ENCODE measurements at places on chromosomes 3 and 15.

DNA sequence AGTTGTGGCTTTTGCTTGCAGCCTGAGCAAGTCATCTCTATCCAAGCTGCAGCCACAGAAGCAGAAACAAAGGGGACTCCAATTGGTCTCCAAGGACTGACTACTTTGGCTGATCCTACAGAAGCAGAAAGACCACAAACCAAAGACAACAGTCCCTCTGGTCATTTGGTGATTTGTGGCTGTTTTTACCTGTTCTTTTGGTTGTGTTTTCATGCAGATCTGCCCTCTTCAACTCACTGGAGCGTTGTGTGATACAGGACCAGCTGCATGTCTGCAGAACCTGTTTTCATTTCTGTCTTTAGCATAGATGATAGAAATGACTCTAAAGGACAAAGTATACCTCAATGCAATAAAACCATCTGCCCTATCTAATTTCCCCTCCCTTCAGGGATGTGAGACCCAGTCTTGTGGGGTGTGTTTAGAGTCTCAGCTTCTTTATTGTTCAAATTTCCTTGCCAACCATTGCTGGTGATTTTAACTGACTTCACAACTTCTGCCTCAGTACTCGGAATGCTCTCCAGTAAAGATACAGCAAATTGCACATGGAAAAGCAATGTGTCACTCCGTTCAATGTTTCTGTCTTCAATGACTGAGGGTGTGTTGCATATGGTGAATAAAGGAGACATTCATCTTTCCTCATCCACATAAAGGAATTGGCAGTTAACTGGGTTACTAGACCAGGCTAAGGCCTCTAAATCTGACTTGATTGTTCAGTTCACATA, 48.9 kb upstream of the SLC7A14 start:
- no peak for DNase-seq

- DNase-seq, result no peak
Measured at GRCh38 chr3:16258866-16259265, 5.9 kb downstream of the DPH3 start.

GRCh38 chr15:75167588-75168350, 33.9 kb upstream of the C15orf39 start:
- no peak for DNase-seq

DNA sequence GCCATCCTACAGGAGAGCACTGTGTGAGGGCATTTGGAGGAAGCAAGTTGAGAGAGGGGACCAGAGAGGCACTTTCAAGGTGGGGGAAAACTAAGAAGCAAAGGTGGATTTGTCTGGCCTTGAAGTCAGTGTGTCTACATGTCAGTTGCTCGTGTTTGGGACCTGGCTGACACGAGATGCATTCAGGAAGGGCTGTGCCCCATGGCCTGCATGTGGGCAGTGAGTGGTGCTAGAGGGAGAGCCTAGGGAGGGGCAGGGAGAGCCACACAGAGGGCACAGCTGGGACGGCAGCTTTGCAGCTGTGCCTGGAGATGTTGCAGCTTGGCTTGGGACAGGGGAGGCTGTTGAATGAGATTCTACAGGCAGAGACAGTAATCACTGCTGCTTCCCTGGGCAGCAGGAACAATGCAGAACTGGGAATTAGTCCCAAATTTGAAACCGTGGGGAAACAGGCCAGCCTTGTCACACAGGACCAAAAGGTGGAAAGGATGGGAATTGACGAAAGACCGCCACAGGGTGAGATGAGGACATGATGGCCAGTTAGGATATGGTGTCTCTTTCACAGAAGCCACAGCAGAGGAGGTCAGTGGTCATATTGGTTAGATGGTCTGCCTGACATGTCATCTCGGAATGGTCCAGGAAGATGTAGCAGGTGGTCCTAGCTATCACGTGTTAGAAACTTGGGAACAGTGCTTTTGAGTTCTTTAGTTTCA, 10.0 kb downstream of the SEC61A1 start:
- DNase-seq, result no peak

GRCh38 chr3:87260270-87260669, 16.1 kb downstream of the POU1F1 start:
- no peak for DNase-seq

DNA sequence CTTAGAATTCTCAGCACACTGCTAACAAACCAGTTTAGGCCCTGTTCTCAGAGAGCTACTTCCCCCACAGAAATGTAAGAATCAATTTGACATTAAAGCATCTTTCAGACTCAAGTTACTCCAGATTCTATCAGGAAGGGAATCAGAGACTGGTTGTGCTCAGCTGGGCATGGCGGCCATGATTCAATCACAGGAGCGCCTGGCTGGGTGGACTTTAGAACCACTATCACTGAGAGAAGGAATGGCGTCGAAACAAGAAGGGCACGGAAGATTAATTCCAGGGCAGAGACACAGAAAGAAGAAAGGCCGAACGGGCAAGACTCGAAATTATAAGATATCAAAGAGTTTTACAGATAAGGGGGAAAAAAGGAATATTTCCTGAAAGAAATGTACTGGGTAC, 6.2 kb downstream of the TNIK start:
- DNase-seq, result no peak

GRCh38 chr15:89926158-89926557, 13.4 kb upstream of the ARPIN start:
- DNase-seq, result no peak

- DNase-seq, result no peak
Measured at GRCh38 chr3:101036676-101037075, 43.5 kb upstream of the ABI3BP start.

- no peak for DNase-seq
Measured at GRCh38 chr3:12287727-12288181, 1.1 kb upstream of the PPARG start.

DNA sequence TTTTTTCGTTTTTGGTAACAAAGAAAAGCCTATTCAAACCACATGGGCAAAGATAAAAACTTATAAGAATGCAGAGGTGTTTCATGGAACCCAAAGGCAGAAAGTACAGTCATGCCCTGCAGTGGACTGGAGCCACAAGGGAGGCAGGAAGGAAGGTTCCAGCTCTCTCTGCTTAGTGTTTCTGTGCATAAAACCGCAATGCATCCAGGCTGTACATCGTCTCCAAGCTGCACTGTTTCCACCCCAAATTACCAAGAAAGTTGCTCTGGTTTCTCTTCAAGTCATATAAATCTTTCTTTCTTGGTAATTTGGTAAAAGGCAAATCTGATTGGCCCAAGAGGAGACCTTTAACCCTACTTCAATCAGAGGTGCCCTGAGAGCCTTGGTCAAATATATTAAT, 15.8 kb downstream of the TRAT1 start:
- DNase-seq, result no peak

DNA sequence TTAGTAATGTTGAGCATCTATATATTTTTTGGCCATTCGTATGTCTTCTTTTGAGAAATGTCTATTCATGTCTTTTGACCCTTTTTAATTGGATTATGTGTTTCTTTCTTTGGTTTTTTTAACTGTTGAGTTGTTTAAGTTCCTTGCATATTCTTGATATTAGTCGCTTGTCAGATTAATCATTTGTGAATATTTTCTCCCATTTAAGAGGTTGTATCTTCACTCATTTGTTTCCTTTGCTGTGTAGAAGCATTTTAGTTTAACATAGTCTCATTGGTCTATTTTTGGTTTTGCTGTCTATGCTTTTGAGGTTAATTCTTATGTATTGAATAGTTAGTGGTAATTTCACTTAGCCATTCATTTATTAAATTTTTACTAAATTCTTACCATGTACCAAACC, 283.8 kb downstream of the ZPLD1 start:
- DNase-seq, result no peak

DNA sequence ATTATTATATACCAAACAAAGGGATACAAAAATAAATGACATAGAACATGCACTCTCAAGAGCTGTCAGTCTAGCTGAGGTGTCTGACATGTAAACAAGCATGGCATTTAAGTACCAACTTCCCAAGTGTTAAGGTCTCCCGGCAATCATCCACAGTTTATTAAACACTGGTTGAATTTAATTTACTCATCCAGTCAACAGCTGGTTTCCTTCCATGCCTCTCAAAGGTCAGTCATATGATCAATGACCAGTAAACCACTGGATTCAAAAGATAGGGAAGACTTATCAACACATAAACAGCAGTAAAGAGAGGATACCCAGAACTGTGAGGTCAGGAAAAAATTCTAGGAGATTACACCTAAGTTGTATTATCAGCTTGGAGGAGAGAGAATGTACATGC, 80.4 kb downstream of the ADAM10 start:
- DNase-seq, result no peak

GRCh38 chr3:182650568-182651128, 142.7 kb upstream of the ATP11B start:
- no peak for DNase-seq

DNA sequence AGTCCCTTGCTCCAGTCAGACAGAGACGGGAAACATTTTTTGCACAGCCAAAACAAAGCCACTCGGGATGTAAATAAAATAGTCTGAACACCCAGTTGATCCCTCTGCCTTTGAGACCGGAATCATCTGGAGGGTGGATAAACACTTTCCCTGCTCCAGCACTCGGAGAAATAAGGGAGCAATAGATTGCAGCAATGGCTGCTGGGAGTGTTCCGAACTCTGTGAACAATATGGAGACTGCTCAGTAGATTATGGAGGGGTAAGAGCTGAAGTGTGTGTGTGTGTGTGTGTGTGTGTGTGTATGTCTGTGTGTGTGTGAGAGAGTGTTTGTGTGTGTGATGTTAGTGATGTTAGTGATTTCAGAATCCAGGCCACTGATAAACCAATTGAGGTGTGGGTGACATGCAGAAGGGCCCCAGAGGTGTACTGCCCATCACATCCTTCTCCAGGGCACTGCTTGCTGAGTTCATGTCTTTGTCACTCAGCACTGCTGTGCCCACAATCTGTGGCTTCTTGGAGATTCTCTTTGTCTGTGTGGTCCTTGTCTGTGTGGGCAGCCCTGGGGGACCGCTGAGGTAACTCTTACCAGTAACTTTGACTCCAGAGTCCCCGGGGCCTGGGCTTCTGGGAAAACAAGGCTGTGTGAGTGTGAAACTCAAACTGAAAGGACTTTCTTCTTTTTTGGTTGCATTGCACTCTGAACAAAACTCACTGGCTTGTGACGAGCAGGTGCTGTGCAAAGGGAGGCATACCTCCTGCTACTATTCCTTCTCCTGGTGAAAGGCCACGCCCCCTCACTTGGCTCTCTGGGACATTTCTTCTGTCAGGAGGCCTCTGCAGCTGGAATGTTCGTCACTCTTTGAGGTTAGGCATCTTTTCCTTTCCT, 23.0 kb downstream of the CRYGS start:
- no peak for DNase-seq

DNA sequence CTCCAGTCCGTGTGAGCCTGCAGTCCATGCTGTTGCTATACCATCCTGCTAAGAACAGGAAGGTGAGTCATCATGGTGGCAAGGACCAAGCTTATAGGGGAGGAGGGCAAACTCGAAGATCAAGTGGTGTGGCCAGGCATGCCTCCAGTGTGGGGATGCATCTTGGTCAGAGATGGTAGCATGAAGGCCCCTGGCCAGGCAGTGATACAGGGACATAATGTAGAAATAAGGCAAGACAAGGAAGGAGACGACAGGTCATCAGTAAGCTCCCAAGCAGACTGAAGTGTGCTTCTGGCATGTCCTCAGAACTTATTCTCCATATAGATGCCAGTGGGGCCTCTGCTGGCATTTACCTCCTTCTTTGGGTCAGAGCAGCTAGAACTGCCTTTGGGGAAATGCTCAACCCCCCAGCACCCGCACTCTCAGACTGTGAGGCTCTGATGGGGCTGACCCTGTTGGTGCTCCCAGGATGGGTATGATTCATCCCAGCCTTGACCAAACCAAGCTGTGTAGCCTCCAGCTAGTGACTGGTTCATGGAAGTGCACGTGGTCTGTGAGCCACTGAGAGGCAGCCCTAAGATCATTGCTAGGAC, 52.5 kb upstream of the ATP2B2 start:
- DNase-seq, result no peak

GRCh38 chr3:127784283-127784682, 38.0 kb downstream of the MGLL start:
- no peak for DNase-seq

GRCh38 chr3:32195995-32196540, 42.4 kb upstream of the CMTM8 start:
- no peak for DNase-seq

GRCh38 chr3:196081002-196081833, 672 bp downstream of the TFRC start:
- peak; percentile 25 for DNase-seq

- DNase-seq, result no peak
Measured at GRCh38 chr15:55708720-55709119, 34.2 kb downstream of the PRTG start.

GRCh38 chr3:16665282-16665741, 60.1 kb upstream of the DAZL start:
- no peak for DNase-seq

DNA sequence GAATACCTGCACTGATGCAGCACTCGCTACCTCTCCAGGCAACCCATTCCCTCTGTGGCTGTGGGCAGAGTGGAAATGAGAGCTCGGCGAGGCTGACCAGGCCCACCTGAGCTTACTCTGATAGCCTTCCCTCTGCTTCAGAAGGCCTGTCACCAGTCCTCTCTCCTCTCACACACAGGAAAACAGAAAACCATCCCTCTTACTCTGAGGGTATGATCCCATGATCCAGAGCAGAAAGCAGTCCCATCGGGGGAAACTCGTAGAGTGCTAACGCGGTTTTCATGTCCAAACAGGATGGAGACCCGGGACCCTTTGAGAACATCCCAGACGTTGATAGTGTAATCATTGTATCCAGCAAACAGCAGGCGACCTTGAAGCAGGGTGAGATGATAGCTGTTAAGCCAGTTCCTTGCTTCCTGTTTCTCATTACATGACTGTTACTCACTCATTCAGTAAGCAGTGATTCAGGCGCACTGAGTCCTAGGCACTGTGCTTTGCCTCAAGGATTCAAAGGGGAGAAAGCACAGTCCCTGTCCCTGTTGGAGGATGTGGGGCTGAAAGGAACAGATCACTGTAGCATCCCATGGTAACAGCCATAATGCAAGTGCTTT, 11.8 kb upstream of the BCL2L10 start:
- DNase-seq, result no peak

GRCh38 chr15:70741677-70742293, 21.6 kb downstream of the UACA start:
- no peak for DNase-seq

GRCh38 chr3:106068381-106068780, 199.6 kb upstream of the CBLB start:
- DNase-seq, result no peak

DNA sequence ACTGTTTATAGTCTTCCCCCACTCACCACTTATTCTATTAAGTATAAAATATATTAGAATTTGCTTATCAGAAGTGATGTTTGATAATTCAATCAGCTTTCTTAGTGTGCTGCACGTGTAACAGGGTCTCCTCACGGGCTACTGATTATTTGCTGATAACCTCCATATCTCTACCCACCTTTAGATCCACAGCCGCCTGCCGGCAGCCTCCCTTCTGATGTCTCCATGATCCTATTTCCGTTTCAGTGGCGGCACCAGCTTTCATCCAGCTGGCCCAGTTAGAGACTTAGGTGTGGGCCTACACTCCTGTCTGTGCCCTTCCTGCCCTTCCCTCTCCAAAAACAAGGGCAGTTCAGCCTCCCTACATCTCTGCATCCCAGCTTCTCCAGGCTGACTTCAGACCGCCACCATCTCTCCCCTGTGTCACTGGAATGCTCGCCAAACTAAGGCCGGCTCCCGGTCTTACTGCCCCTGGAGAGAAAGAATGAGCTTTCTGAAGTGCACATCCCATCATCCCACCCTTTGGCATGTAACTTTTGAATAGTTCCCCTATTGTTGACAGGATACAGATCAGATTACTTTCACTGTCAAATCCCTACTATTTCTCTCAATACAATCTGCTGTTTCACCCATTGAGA, 76.6 kb upstream of the PRTG start:
- DNase-seq, result no peak

GRCh38 chr15:80568876-80569605, 126.1 kb upstream of the ABHD17C start:
- DNase-seq, result no peak

Data from stimulated activated CD8-positive, alpha-beta memory T cell treated with anti-CD3 and anti-CD28 coated beads, Interleukin-15, amount 100 ng/mL, for 24 hours (primary cell).